ENCODE measurements at places on chromosomes 7 and 10.

GRCh38 chr7:3579638-3580219, 278.7 kb downstream of the SDK1 start:
- no peak for DNase-seq

- no peak for DNase-seq
Measured at GRCh38 chr10:73083221-73083620, 13.4 kb downstream of the P4HA1 start.

GRCh38 chr7:111650456-111650999, 88.2 kb upstream of the IMMP2L start:
- DNase-seq, result no peak

DNA sequence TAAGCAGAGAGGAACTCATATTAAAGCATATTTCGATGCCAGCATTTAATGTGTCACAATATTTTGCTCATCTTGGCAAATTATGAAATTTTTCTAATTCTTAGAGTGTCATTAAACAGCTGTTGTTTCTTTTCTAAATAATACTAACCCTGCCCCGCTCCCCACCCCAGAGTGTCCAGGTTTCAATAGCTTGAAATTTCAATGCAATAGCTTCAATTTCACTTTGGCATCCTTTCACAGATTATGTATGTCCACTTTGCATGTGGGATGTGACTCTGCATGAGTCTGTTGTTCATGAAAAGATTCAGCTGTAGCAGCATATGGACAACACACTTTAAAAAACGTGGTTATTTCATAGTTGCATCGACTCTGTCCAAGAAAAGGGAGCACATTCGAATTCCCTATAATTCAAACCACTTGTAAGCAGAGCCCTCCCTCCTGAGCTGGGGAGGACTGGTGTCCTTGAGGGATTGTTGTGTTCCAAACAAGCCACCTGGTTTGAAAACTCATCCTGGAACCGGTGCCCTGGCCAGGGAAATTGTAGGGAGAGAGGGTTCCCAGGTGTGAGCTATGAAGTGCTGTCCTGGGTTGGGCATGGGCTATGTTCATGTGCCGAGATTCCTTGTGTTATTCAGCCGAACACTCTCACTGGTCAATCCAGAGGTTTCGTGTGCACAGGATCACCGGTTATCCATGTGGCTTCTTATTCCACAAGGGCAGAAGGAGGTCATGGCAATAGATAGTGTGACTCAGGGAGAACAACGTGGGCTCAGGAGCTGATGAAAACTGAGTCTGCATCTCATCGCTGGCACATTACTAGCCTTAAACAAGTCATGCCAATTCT, 64.6 kb upstream of the CREB5 start:
- DNase-seq, result no peak

DNA sequence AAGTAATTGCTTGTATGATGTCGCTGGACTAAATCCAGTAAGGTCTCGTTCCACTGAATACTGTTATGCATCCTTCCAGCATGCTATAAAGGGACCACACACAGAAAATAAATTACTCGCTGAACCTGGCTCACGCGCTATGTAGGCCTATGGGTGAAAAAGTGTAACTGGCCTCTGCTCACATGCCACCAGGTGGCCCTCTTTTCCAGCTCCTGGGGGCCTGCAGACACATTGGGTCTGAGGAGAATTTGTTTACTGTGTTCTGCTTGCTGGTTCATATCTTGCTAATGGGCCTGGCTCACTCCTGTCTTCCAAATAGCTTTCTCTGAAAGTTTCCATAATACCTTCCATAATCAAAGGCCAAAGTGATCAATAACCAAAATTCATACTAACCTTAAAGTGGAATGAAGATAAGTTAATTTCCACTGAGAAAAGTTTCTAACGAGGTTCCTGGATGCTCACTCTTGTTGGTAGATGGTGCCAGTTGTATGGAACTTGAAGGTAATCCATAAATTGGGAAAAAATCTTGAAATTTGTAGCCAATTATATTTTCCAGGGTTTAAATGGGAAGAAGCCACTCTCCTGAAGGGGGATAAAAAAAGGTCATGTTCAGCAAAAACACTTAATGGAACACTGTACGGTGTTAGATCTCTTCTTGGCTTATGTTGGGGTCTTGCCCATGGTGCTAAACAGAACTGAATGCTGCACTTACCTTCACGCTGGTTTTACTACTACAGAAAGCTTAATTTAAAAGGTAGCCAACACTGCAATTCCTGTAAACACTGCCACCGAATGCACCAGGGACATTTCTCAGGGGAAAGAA, 27.0 kb upstream of the ZPBP start:
- peak; percentile 2 for DNase-seq

- DNase-seq, result no peak
Measured at GRCh38 chr7:104005197-104005596, 15.7 kb upstream of the RELN start.

- DNase-seq, result no peak
Measured at GRCh38 chr7:142894985-142895593, 9.5 kb upstream of the TRPV6 start.

DNA sequence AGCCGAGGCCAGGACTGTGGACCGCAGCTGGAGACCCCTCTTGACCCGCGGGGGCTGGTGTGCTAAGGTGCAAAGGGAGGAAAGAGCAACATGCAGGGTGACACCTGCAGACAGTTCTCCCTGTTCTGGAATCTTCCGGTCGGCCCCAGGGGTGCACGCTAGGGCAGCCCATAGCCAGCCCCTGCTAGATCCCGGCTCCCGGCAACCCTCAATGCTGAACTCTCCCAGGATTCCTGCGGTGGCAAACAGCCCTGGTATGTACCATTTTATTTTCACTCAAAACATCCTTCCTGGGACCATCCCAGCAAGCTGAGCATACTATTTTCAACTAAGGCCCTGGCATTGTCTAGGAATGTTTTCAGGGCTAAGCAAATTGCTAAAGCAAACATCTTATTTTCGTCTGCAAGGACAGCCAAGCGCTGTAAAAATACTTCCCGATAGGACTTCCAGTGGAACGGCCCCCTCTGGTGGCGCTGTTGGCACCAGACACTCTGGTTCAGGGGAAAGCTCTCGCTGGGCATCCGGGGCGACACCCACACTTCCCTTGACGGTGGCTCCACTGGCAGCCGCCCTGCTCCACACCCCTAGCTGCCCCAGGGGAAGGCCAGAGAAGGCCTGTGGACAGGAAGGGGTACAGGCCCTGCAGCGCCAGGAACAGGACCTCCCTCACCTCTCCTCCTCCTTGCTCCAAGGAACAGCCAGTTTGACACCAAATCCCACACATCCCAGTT, 99.4 kb downstream of the CTBP2 start:
- DNase-seq, result no peak

DNA sequence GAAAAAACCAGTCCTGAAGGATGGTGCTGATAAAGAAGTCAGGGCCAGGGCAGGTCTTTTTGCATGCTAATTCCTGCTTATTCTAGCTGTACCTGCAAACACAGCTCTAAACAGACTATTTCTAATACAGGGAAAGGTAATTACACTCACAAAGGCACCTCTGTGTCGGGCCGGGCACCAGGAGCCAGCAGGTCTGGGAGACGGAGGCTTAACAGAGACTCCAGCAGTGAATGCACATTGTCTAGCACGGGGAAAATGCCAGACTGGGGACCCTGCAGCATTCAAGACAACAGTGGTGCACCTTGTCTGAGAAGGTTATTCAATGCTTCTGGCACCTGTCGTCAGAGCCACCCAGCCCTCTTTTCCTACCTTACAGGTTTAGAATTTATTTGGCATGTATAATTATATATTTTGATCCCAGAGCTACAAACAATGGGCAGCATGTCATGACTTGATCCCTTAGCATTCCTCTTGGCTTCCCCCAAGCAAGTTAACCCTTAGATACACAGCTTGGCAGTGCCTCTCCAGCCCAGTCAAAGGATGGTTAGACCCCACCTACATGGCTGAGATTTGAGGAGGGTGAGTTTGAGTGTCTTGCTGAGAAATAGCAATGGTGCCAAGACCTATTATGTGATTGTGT, 185.2 kb downstream of the SLC25A13 start:
- DNase-seq, result no peak

DNA sequence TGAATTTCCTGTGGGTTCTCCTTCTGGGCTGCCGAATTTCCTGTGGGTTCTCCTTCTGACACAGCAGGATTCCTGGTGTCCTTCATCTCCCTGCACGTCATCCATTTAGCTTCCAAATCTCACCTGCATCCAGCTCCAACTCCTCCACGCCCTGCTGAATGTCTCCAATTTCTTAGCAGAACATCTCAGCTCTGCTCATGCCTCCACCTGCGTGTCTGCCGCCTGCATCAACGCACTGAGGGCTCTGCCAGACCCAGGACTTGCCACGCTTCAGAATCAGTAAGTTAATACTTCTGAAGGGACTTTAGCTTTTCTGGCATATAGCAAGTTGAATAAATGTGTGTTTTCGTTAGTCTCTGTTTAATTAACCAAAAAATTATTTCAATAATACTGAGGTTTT, 31.1 kb upstream of the VIPR2 start:
- no peak for DNase-seq

GRCh38 chr7:389911-390601, 100.1 kb downstream of the FOXL3 start:
- DNase-seq, result no peak

- no peak for DNase-seq
Measured at GRCh38 chr7:131934452-131934851, 378.0 kb upstream of the PODXL start.

DNA sequence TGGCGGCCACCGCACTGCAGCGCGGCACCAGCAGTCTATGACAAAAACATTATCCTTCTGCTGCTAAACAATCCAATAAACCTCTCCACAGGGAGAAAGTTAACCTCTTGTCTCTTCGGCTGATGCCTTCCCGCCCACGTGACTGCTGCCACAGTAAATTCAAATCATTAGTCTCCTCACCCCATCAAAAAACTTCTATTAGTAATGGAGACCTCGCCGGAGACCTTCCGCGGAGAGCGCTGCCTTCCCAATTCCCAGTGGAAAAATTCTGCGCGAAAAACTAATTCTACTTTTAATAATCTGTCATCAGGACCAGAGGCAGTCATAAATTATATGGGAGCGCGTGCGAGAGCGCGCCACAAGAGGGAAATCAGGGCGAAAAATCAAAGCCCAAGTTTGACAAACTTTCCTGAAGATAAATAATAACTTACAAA, 90.0 kb upstream of the PAX2 start:
- DNase-seq, result no peak

GRCh38 chr7:101465131-101465530, 102.5 kb downstream of the COL26A1 start:
- DNase-seq, result no peak

- DNase-seq, result no peak
Measured at GRCh38 chr10:21031232-21031795, 134.2 kb upstream of the NEBL start.

DNA sequence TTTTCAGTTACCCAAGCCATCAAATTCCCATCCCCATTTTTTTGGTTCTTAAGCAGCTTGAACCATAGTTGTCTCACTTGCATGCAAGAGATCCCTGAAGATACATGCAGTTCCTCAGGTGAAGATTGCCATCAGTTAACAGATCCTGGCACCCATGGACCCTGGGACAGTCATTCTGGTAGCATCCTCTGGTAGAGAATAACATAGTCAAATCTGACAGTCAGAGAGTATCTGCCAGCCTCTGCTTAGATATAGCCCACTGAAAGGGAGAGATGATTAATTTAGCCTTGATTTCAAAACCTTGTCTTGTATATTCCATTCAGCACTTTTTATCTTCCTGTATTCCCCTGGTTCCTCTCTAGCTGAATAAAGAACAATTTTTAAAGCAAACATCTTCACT, 280.4 kb downstream of the KCNMA1 start:
- no peak for DNase-seq

DNA sequence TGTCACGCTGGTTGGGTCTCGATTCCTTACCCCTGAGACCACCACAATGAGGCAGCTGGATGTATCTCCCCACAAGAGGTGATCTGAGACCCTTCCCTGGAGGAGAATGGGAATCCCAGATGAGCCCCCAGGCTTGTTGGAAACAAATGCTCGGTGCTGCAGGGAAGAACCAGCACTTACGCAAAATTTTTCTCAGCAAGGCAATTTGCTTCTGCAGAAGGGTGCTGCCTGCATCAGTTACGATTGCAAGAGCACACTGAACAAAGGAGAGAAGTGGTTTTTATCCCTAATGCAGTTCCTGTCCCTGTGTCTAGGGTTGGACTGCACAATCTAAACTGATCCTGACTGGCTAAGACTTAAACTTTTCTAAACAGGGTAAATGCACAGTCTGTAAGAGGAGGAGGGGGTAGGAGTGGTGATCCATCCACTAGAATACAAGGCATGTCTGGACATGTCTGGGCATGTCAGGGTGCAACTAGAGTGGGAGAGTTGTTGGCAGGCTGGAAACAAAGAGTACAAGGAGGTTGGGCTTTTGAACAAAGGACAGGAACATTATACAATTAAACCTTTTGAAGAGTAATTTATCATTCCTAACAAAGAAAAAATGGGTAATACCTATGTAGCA, 114.9 kb upstream of the FAM3C start:
- no peak for DNase-seq

- DNase-seq, result no peak
Measured at GRCh38 chr7:139626817-139627216, 103.3 kb downstream of the CLEC2L start.

GRCh38 chr10:131662851-131663250, 238.0 kb upstream of the PPP2R2D start:
- no peak for DNase-seq

DNA sequence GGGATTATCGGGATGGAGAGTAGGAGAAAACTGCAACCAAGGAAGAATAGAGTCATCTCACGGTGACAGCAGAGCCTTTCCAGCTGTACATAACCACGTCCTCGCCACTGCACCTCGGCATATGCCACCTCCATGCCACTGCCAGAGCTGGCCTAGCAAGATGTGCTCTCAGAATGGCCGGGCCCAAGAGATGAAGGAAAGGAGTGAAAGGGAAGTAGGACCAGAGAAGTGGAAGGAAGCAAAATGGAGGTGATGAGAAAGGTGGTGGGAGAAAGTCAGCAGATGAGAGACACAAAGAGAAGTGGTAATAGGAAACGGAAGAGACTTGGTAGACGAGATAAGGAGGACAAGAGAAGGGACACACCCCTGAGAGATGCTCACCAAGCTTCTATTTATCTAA, 8.0 kb upstream of the CALU start:
- no peak for DNase-seq

DNA sequence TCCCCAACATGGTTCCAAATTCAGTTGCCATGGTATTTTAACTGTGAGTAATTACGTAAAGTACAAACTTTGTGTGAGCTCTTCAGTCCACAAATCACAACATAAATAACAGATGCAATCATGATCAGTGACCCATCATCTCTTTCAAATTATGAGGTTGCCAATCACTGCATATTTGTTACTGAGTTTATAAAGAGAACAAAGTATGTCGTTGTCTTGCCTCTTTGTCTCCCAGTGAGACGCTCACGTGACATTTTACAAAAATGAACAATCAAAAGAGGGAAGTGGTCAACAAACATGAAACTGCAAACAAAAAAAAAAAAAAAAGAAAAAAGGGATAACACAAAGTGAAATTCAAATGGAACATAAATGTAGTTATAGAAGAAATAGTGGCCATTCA, 122.7 kb upstream of the PDSS1 start:
- DNase-seq, result no peak

DNA sequence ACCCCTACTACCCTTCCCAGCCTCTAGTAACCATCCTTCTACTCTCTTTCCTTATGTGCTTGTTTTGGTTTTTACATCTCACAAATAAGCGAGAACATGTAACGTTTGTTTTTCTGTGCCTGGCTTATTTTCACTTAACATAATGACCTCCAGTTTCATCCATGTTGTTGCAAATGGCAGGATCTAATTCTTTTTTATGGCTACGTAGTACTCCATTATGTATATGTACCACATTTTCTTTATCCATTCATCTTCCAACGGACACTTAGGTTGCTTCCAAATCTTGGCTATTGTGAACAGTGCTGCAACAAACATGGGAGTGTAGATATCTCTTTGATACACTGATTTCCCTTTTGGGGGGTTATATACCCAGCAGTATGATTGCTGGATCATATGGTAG, 33.6 kb upstream of the SLC26A4 start:
- no peak for DNase-seq
